ENCODE measurements at places on chromosomes 1 and 21. TPM values are rescaled to one million over a fixed set of nuclear protein-coding genes. Genes with fewer than 3 reads are reported as not detected.

The OR2L5 gene
- total RNA-seq, result not detected

The E2F2 gene
- 0.82 TPM for total RNA-seq

The MPC2 gene
- total RNA-seq, result 168 TPM

The NLRP3 gene
- 0.63 TPM for total RNA-seq

The BRDT gene
- not detected for total RNA-seq

The GUCA2A gene
- not detected for total RNA-seq

The TMEM53 gene
- 12.0 TPM for total RNA-seq

The OR2L8 gene
- not detected for total RNA-seq
